ENCODE measurements at places on chromosomes 7 and 10.
A peak's percentile ranks its signal among the peaks of the same experiment; 100 is the strongest.

DNA sequence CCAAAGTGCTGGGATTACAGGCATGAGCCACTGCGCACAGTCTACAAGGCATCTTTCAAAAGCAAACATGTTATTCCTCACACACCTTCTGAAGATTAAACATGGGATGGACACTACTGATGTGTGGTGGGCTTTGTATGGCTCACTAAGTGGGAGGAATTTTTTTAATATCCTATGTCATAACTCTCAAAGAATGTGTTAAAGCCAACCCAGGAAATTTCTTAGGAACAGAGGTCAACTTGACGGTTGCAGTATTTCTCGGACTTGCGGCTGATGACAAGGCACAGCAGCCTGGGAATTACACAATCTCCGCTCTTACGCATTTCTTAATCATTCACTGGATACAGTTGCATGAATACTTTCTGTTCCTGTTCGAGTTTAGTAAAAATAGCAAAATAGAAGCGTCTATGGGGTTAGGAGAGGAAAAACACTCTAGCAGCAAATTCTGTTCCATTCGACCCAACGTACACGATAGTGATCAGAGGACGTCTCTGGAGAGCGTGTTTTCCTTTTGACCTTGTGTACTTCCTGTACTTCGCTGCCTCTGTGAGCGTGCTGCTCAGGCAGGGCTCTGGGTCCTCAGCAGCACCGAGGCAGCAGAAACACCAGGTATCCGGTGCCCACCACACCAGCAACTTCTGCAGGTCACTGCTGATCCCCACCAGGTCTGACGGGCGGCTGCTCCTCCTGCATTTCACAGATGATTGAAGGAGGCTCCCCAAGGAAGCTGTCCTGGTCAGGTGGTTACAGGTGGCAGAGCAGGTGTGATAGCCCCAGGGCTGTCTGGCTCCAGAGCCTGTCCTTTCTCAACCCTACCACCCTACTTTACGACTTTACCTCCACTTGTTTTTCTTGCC lies 26.4 kb upstream of the SRGN start:
- peak; percentile 87 for DNase-seq

GRCh38 chr10:47111329-47111862 lies 188.6 kb upstream of the GDF10 start:
- no peak for DNase-seq

DNA sequence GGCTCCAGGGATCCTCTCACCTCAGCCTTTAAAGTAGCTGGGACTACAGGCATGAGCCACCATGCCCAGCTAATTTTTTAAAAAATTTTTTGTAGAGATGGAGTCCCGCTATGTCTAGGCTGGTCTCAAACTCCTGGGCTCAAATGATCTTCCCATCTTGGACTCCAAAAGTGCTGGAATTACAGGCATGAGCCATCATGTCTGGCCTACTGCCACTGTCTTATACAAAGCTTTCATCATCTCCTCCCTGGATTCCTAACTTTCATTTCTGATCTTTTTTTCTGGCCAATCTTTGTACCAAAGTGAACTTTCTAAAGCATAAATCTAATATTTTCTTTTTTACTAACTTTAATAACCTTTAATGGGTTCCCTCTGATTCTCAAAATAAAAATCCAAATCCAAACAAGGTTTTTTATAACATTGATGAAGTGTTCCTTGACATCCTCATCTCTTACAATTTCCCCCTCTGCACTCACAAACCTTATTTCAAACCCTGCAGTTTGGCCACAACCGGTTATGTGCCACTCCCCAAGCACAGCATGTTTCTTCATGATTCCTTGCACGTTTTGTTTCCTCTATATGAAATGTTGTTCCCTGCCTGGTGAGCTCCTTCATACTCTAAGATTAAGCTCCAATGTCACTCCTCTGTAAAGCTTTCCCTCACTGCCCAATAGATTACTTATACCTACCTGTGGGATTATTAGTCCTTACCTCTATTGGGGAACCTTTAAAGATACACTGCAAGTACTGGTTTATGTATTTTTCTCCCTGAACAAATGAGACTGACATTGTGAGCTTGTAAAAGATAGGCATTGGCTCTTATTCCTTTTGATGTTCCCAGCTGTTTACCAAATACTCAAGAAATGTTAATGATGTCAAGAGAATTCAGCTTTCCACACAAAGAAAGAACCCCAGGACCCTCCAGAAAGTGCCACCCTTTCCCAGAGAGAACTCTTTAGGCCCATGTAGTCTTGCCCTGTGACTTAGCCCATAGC lies 101.7 kb downstream of the HOXA1 start:
- DNase-seq, result no peak

DNA sequence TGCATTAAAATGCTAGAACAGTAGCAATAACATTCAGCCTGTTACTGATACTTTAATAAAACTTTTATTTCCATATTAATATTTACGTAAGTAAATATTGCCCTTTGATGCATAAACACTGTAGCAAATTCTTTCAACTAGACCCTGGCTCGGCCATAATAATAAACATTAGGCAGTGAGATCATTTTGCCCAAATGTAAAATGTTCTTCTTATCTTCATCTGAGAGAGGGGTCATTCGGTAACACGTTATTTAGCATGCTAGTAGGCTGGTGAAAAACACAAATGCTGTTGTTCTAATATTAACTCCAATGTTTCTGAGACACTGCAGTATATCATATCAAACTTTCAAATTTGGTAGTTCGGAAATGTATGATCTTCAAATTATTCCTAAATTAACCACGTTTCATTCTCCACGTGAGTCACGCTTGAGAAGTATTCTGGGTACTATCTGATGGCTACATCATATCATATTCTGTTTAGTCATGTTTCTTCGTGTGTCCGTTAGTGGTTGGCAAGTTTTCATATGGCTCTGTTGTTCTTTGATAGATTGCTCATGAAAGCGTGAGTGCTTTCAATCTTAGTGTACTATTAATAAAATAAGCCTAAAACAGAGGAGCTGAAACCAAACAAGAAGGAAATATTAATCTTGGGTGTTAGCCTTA lies 145.8 kb downstream of the NSUN6 start:
- no peak for DNase-seq

DNA sequence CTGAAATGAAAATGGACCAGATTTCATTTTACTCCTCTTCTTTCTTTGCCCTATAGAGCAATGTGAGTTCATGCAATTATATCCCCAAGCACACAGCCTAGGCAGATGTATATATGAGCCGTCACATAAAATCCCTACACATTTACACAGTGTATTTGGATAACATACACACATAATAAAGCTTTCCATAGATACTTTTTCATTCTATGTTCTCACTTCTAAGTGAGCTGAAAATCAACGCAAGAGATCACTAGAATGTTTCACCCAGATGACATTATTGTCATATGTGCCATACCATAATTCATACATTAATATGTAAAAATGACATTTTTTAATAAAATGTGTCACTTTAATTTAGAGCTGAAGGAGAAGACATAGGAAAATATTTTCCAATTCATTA lies 129.4 kb downstream of the INHBA start:
- no peak for DNase-seq

DNA sequence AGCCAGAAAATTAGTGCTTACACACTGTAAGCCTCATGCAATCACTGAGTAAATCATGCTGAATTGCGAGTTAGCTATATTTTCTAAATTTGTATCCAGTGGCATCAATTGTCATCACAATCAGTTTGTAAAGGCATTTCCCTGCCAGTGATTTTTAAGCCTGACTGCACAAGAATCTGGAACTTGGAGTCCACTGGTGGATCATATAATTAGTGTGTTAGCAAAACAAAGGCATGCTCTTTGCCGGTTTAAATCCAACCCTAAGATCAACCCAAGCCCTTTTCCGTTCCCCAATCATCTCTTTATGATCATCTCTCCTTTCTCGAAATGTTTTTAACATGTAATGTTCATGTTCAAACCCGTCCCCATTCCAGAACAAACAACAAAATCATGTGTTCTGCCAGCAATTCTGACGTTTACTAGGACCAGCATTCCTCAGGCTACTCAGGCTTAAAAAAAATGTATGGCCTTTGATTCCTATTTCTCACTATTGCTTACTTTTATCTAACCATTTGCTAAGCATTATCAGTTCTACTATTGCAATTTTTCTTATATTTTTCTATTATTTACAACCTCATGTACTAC lies 649.2 kb downstream of the SORCS1 start:
- no peak for DNase-seq

- DNase-seq, result no peak
Measured at GRCh38 chr7:49770838-49771237, 2.6 kb upstream of the VWC2 start.

- DNase-seq, result no peak
Measured at GRCh38 chr7:152340161-152340560, 95.6 kb downstream of the KMT2C start.

DNA sequence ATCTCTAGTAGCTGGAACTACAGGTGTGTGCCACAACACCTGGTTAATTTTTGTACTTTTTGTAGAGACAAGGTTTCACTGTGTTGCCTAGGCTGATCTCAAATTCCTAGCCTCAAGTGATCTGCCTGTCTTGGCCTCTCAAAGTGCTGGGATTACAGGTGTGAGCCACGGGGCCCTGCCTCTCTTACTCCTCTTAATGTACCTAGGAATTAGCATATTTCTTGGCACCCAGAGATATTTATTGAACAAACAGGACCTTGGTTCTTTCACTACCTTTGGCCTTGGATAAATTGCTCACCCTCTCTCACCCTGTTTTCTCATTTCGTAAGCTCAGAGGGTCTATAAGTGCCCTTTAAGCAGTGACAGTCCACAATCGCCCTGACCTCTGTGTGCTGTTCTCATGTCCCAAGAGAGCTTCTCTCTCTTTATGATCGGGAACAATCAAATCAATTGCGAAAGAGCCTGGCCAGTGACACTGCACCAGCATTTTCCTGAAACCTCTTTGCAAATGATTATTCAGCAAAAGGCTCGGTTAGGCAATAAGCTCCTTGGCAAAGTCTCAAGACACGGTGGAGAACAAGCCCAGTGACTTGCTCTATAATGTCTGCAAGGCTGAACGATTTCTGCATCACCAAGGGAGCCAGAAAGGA lies 117.7 kb downstream of the APBB1IP start:
- DNase-seq, result no peak
